ENCODE measurements at places on chromosomes 13 and 19.

GRCh38 chr13:21383090-21383489, 76.0 kb downstream of the ZDHHC20 start:
- no peak for DNase-seq

DNA sequence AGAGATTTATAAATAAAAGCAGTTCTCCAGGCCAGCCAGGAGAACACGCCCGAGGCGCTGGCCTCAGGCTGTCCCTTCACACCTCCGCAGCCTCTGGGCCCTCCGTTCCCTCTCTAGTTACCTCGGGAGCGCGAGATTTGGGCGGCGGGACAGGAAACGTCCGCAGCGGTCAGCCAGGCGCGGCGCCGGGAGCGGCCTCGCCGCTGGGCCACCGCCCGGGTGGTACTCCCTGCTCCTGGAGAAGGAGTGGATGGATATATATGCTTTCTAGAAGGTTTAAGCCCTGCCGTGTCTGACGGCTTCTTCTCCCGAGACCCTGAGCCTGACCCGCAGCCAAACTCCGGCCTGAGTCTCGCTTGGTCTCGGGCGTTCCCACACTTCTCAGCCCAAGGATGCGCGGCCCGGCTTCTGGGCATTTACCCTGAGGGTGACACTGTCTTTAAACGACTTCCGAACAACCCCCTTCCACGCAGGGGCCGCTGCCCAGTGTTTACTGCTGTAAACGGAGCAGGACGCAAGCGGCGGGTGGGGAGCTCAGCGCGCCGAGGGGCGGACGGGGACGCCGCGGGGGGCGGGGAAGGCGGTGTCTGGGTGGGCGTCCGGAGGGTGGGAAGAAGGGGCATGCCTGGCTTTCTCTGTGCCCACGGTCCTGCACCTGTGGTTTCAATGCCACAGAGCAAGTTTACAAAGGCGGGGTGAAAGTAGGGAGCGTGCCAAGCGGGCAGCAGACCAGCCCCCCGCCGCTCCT, 2.0 kb upstream of the ZIC2 start:
- DNase-seq = no peak

DNA sequence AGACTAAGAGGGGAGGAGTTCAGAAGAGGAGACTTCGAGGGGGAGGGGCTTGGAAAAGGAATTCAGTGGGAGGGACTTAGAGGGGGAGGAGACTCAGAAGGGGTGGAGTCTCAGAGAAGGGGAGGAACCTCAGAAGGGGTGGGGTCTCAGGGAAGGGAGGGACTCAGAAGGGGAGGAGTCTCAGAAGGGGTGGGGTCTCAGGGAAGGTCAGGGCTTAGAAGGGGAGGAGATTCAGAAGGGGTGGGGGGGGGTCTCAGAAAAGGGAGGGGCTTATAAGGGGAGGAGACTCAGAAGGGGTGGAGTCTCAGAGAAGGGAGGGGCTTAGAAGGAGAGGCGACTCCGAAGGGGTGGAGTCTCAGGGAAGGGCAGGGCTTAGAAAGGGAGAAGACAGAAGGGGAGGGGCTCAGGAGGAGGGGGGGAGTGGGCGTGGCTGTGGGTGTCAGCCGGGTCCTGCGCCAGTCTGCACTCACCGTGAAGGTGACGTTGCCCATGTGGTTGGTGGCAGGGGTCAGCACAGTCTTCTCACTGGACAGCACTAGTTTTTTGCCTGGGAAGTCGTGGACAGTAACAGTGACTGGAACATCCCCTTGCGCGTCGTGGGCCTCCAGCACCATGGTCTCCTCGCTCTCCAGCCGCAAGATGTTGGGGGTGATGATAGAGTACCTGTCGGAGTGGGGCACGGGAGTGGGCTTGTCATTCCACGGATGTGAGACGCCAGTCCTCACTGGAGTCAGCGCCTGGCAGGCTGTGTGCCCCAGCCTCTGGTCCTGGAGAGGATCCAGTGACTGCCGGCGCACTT, 1.5 kb downstream of the C3 start:
- DNase-seq = no peak

DNA sequence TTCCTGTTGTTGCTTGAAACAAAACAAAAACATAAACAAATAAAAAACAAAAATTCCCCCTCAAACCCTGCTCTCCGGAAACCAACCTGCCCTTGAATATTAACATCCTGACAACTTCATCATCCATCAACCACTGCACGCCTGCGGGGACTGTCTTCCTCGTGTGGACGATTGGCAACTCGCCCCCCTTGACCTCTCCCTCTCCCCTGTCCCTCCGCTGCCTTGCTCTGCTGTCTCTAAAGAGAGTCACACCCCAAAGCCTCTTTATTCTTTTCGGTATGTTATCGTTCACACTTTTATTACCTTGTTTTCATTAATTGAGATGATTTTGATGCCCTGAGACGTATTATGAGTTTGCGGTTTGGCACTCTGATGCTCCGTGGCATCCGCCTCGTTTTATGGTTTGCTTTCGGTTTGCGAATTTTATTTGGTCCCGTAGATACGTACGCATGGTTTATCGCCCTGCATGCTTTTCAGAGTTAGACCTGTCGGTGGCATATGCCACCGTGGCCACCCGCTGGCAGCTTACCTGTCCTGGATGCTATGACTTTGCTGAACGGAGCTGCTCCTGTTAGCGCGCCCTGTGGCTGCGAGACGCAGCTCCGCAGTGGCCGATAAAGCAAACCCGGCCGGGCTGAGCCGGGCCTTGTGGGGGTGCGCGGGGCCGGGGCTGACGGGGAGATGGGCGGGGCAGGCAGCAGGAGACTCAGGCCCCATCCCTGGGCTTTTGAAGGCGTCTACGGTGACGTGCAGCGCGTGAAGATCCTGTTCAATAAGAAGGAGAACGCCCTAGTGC, 10.6 kb downstream of the PTBP1 start:
- DNase-seq = no peak

- peak; percentile 17 for DNase-seq
Observed at GRCh38 chr13:114339857-114340534, 25.7 kb downstream of the CHAMP1 start.

DNA sequence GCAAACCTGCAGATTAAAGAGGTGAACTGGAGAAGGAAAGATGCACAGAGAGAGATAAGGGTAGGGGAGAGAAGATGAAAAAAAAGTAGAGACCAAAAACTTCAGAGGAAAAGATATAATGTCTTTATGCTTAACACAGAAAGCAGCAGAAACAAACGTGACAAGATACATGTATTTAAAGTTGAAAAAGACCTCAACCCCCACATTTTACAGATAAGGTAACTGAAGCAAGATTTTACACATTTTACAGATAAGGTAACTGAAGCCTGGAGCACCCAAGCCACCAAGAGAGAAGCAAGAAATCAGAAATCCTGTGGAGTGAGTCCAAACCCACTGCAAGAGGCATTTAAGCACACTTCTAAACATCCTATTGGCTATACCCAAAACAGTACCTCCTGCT, 185.3 kb downstream of the TBC1D4 start:
- no peak for DNase-seq

GRCh38 chr13:98749501-98749900, 3.0 kb downstream of the SLC15A1 start:
- DNase-seq = peak; percentile 81

DNA sequence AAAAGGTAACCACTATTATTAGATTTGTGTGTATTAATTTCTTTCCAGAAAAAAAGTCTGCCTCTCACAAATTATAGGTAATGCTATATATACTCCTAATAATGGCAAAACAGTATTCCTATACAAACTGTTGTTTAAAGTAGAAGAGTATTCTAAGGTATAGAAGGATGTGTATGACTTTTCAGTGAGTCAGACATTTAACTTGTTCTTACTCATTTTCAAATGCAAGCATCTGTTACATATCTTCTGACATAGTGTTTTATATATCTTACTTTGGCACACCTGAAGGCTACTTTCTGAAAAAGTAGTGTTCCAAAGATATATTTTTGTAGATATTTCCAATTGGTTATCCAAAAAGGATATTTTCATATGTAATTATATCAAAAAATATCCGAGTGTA, 3.5 kb upstream of the SLITRK5 start:
- no peak for DNase-seq

GRCh38 chr13:36950920-36951319, 30.9 kb upstream of the SMAD9 start:
- DNase-seq = no peak

DNA sequence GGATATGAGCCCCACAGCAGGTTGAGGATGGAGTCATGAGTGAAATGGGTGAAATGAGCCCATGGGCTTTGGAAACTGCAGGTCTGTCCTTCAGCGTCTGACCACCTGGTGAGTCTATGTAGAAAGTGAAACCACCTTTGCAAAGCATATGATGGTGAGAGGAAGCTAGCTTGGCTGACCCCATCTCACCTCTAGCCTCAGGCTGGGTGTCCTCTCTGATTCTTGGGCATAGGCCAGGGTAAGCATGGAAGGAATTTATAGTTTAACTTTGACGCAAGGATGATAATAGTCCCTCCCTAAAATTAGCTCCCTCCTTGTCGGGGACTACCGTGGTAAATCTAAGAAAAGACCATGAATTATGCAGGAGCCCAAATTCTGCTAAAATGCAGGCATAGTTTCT, 16.8 kb upstream of the PSG9 start:
- no peak for DNase-seq

DNA sequence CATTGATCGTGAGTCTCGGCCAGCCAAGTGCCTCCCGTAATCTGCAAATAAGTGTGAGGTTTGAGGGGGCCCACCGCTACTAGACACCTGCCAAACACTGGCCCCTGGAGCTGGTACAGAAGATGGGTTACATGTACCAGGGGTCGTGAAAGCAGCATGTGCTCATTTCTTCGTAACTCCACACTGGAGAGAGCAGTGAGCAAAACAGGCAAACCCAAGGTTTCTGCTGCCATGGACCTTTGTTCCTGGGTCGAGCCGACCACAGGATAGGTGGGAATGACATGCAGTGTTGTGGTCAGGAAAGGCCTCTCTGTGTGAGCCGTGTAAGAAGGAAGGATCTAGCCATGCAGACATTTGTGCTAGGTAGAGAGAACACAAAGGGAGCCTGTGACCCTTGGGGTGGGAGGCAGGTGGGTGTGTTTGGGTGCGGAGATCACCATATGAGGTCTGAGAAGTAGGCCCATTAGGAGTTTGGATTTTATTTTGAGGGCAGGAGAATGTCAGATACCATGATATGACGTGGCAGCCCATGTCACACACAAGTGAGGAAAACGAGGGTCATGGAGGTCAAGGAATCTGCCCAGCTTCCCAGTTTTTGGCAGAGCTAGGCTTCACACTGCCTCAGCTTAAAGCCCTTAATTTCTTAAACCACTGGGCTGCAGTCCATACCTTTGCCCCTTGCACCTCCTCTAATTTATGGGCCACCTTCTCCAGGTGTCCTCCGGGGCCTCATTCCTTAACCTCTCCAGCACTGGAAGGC, 919 bp downstream of the GTF3A start:
- no peak for DNase-seq

DNA sequence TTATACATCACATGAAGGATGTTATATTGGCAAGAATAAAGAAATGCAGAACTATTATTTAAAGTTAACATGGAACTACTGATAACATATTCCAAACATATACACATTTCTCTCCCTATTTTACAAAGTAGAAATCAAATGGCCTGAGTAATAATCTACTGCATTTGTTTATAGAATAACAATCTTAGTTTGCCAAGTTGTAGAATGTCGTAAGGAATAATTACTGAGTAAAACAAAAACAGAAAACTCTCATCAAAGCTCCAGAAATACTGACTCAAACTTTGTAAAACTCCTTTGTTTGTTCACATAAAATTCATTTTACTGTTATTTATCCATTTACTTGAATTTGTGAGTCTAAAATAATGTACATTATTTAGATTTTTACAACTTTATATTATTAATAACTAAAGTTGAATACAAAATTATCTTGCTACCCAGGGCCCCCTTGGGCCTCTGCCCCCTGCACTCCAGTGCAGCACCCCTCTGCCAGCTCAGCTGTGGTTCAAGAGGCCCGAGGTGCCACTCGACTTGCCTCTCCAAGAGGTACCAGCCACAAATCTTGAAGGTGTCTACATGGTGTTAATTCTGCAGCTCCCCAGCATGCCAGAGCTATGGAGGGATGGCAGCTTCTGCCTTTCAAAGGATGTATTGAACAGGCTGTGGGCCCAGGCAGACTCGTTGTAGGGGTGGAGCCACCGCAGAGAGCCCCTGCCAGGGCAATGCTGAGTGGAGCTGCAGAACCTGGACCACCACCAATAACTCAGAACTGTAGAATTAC, 2819.7 kb downstream of the PCDH9 start:
- DNase-seq = no peak

DNA sequence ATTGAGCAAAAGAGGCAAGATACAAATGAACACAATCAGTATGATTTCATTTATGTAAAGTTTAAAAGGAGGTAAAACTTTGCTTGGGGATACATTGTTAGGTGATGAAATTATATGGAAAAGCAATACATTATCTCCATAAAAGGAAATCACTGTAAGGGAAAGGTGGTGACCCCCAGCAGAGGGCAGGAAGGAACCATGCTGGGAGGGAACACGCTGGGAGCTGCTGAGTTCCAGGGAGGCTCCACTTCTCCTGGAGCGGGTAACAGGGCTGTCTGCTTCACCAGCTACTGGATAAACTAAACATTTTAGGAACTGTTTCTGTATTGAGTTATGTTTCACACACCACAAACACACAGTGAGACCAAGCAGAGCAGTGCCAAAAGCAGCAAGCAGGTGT, 91.2 kb downstream of the KATNAL1 start:
- DNase-seq = no peak

GRCh38 chr13:76027131-76027530, 391.0 kb downstream of the LMO7 start:
- DNase-seq = no peak

GRCh38 chr13:52600666-52601065, 41.6 kb upstream of the HNRNPA1L2 start:
- no peak for DNase-seq
